Stimulated activated naive B cell treated with anti-CD40 and anti-IgM and Interleukin-4, amounts not matched to agents 10 μg/mL and 1 μg/mL and 100 μg/mL, for 72 hours (primary cell): ENCODE measurements at places on chromosomes 2 and 18.

DNA sequence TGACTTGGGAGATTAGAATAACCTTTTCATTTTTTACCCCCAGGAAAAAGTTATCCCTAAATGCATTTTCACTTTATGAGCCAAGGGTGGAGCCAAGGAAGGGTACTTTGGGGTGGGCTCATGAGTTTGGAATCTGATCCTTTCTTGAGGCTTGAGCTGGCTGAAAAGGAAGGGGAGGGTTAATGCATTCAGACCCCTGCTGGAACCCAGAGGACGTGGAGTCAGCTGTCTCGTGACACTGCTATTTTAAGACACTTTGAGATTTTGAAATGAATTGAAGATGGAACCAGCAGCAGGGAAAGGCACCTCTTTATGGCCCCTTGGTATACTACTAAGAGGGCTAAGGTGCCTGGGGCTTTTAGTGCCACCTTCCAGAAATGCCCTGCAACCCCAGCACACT is 90.4 kb downstream of the MARCHF4 start:
- DNase-seq = no peak

GRCh38 chr2:112187805-112188596 is 49.8 kb downstream of the FBLN7 start:
- DNase-seq = peak; percentile 25

DNA sequence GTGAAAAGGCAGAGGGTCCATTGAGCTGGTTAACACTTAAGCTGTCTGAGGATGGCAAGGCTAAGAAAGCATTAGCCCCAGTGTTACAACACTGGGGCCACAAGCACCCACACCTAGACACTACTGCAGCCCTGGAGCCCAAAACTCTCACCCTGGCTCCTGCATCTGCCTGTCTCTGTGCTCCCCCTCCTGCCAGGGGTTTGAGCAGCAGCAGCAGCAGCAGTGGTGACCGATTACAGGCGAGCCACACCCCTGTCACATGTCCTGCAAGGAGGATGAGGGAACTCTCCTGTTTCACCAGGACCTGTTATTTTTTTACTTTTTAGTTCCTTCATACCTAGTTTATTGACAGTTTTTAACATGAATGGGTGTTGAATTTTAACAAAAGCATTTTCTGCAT is 326.7 kb upstream of the MAP2 start:
- DNase-seq = no peak

DNA sequence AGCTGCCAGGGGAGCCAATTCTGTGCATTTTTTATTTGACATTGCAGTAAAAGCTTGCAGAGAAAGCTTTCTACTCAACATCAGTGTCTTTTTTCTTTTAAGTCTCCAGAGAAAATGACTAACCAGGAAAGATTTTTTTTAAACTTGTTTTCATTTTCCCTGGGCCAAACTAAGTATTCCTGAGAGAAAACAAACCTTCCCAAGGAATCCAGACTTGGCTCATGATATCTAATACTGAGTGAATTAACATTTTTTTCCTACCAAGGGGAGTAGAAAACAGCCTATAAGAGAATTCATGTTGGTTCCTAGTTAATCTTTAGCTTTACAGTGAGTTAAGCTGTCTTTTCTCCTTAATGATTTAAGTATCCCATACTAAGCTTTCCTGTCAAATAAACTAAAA is 46.7 kb downstream of the DAPL1 start:
- DNase-seq = no peak

DNA sequence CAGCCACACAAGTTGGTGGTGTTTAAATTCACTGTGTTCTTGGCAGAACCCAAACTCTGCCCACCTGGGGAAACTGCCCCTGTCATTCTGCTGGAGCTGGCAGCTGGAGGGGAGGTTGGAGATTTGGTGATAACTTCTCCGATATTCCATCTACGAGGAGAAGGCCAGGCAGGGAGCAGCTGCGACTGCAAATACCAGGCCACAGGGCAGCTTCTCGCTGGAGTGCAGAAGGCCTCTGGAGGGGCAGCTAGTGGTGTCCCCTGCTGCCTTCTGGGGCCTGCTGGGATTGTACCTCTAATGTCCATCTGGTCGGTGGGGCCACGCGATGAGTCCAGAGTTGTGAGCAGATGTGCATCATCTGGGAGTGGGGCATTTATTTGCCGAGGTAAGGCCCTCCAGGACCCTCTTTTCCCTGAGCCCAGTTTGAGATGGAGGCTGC is 98.9 kb downstream of the ACKR3 start:
- no peak for DNase-seq

DNA sequence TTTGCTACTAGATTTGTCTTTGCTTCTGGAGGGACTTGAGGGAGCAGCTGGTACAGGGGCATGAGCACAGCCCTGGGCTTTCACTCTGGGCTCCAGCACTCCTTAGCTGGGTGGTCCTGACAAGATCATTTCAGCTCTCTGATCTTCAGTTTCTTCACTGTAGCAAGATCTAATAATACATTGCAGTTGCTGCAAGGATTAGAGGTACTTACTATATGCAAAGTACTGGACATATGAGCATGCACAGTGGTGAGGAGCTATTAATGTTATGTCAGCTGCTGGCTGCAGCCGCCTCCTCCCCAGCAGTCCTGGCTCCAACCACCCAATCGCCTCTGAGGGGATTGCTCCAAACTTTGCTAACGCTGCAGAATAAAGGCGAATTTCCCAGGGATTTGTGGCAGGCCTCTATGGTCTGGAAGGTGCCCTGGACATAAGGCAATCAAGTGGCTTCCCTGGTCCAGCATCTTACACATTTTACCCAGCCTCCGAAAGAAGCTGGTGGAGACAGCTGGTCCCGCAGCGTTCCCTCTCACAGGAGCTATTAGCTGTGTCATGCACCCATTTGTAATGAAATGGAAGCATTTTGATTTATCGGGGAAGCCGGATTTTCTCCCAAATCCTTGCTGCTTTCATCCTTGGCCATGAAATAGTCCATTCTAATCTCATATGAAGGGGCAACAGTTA is 96.7 kb downstream of the RHOB start:
- DNase-seq = no peak

DNA sequence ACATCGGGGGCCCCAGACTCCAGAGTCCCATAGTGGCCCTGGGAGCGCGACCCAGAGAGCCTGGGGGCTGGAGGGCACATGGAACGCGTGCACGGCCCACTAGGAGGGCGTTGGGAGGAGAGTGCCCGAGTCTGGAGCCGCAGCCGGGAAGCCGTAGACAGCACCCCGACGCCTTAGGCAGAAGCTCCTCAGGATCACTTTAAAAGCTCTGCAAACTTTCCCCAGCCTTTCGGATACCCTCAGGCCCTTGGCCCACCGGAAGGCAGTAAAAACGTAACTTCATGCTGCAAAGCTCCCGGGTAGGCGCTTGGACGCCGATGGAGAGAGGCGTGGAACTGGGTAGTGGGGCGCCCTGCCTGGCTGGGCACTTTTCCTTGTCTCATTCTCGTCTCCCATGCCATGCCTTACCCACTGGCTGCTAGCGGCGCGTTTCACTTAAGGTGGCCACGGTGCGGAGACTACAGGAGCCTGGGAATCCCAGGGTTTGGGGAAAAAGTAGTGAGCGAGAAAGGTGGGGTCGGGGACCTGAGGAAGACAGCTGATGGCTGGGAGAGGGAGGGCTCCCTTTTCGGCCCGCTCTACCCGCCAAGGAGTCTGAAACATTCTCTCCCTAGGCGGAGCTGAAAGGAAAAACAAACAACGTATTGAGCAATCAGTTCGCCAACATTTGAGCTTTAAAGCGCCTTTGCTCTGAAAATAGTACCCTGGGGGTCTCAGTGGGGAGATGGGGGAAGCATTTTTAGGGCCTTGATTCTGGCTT is 141.8 kb downstream of the MEIS1 start:
- no peak for DNase-seq

DNA sequence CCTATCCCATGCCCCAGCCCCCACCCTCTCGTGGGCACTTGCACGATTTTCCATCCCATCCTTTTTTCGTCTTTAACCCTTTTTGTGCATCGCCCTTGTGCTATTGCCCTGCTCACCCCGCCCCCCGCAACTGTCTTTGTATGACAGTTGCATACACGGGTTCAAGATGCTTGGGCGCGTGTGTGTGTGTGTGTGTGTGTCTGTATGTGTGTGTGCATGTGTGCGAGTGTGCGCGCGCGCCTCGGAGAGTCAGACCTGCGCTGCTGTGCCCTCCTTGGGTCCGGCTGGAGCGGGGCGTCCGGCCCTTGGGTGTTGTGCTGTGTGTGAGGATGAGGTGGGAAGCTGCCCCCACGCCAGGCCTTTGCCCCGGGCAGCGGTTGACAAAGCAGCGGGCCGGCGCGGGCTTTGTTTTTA is 230.7 kb downstream of the HAUS1 start:
- DNase-seq = no peak

DNA sequence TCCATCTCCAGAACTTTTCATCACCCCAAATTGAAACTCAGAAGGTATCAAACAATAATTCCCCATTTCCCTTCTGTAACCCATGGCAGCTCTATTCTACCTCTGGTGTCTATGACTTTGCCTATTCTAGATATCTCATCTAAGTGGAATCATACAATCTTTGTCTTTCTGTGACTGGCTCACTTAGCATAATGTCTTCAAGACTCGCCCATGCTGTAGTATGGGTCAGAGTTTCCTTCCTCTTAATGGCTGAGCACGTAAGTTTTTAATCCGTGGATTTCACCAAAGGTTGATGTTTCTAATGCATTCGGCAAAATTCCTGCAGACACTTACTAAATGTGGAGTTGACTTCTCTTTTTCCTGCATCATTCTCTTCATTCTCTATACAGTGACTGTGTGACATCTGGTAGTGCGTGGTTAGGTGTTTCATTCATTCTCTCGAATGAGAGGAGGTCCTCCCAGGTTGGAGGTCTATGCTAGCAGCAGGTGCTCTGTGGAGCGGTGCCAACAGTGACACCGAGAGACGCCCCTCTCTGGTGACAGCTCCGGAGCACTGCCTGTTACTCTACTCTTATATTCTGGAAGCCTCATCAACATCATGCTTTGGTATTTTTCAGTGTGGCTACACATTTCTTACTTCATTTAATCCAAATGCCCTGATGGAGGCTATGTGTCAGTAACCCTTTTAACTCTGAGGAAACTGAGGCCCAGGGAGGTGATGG is 50.1 kb downstream of the ATOH8 start:
- DNase-seq = no peak

- no peak for DNase-seq
Observed at GRCh38 chr2:25009954-25010353, 31.9 kb upstream of the EFR3B start.

DNA sequence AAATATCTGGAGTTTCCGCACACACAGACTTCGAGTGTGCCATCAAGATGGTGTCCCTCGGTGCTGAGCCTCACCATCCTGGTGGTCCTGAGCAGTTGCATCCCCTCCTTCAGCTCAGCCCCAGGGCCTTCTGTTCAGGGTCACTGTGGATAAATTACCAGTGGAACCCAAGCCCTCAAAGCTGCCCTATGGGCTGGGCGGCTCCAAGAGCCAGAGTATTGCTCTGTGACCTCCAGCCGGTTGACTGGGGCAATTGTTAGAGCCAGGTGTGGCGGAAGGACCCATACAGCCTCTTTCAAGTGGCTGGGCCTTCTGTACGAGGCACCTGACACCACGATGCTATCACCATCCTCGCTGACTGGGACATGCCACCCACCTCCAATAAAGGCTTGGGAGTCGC is 215.5 kb downstream of the GBX2 start:
- no peak for DNase-seq

- DNase-seq = no peak
Observed at GRCh38 chr2:219537657-219538488, 5.7 kb downstream of the CHPF start.

- no peak for DNase-seq
Observed at GRCh38 chr2:19866771-19867170, 35.0 kb downstream of the TTC32 start.

GRCh38 chr2:27089111-27089954 is 2.8 kb downstream of the KHK start:
- DNase-seq = no peak

DNA sequence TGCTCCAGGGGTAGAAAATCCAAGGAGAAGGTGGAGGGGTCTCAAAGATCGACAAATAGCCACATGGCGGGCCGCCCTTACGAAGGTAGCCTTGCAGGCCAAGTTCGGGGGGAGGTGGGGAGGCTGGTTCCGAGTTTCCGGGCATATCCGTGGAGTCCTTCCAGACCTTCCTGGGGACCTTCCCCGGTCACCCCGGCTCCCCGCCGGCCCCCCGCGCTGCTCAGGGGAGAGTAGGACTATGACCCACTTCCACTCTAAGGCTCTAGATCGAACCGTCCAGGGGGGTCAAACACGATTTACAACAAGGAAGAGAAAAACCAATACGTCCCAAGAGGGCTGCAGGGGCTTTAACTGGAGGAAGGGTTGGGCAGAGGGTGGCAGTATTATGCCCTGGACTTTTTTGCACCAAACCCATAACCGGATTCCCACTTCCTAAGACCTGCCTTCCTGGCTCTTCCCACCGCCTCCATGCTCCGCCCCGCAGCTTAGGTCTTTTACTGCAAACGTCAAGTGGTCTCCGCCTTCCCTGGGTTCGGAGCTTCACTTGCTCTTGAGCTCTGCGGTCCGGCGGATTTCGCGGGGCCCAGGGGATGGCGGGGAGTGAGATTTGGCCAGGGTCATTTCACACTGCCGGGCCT is 779 bp upstream of the LYPD6 start:
- no peak for DNase-seq

- DNase-seq = peak; percentile 50
Observed at GRCh38 chr2:39492095-39492590, 55.1 kb upstream of the MAP4K3 start.

GRCh38 chr2:227576812-227577211 is 21.9 kb upstream of the SCYGR2 start:
- no peak for DNase-seq

DNA sequence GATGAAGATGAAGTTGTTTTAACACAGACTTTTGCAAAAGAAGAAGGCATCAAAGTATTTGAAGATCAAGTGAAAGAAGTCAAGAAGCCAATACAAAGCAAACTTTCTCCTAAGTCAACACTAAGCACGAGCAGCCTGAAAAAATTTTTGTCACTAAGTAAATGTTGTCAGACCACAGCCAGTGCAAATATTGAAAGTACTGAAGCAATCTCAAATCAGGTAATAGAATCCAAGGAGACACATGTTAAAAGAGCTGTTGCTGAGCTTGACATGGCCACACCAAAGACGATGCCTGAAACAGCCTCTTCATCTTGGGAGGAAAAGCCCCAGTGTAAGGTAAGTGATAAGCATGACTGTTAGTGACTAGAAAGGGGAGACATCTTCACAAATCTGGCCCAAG is 75.1 kb downstream of the FSIP2 start:
- no peak for DNase-seq

DNA sequence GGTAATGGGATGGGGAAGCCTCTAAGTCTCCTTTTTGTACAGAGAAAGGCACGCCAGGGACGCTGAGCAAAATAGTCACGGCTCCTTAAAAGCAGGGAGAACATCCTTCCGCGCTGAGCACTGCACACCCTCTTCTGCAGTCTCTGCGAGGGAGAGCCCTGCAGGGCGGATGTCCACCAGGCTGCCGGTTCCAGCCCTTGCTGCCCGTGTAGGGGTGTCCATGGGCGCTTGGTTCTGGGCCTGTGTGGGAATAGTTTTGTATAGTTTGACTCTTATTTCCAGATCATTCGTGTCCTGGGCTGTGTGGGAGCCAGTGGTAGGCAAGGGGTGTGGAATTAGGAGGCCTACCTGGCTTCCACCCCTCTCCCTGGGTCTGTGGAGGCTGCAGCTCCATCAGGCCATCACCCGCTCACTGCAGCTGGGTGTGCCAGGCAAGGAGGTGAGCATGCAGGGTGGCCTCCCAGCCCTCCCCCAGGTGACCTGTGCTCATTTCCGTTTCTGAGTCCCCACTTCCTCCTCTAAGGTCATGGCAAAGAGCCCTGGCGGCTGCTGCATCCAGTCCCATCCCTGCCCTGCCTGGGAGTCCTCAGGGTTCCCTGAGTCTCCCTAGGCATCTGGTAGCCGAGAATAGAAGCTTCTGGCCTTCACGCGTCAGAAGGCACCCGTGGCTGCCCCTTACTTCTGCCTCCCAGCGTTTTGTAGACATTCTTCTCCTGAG is 202.6 kb downstream of the LDLRAD4 start:
- no peak for DNase-seq
